ENCODE measurements at places on chromosomes 7 and 10.

DNA sequence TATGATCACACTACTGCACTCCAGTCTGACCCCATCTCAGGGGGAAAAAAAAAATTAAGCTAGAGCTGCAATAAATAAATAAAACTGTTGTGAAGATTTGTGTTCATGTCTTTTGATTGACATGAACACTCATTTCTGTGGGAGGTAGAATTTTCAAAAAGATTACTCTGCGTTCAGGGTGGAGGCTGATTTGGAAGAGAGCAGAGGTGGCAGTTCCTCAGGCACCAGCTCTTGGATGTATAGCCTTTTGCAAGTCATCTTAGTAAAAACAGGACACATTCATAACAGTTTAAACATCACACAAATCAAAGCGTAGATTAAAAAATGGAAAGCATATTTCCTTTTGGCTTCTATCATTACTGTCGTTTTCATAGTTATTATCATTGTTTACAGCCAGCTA lies 243.5 kb upstream of the LRGUK start:
- no peak for DNase-seq

GRCh38 chr7:100157334-100158228 lies 942 bp downstream of the TRAPPC14 start:
- DNase-seq, result no peak

DNA sequence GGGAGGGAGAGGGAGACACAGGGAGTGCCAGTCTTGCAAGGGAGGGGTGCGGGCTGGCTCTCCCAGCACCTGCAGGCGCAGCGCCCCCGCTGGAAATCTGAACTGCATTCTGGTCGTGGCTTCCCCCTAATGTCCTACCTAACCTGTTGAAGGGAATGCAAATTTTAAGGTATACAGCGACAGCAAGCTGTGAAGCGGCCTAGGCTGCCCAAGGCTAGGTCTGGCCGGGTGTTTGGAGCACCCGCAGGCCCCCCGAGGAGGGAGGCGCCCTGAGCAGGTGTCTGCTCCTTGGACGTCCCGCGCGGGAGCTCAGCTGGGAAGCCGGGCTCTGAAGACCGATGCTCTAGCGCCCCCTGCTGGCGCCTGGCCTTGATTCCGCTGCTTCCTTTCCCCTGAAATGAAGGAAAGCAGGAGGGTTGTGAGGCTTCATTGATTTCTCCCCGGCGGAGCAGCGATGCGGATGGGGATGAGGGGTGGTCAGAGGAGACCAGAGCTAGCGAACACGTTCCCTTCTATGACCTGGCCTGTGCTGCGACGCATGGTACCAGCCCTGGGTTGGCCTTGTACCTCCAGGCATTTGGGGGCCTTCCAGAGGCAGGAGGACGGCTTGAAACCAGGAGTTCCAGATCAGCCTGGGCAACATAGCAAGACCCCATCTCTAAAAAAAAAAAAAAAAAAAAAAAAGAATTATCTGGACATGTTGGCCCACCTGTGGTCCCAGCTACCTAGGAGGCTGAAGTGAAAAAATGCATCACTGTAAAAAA lies 601.3 kb downstream of the GALNT17 start:
- DNase-seq, result peak; percentile 26

GRCh38 chr10:84397735-84398144 lies 69.4 kb downstream of the CCSER2 start:
- no peak for DNase-seq

- DNase-seq, result no peak
These were observed 13.2 kb downstream of the HDAC9 start for GRCh38 chr7:18508443-18509427.

DNA sequence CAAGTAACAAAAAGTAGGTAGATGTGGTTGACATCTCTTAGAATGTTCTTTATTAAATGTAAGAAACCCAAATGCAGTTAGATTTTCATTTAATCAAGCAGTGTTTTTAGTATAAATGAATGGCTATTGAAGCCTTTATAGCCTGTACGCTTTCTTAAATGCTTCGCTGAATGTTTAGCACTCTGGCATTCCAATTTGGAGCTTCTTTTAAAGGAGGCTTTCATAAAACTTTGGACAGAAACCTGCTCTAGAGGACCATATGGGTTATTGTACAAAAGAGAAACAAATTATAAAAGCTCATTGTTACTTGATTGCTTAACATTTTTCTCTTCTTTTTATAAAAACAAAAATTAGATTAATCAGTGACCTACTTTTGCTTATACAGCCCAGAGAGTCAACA lies 59.5 kb downstream of the KCND2 start:
- DNase-seq, result no peak

DNA sequence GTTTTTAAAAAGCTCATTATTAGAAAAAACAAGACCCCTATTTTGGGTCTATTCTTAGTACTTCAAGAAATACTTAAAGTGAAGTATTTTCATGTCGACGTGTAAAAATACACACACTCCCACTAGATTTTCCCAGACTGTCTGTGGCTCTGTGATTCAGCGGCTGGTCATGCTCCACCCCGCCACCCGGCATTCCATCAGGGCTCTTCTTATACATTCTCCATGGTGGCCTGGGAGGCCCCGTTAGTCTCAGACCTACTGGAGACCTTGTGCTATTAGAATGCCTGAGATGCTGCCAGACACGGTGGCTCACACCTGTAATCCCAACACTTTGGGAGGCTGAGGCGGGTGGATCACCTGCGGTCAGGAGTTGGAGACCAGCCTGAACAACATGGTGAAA lies 13.1 kb downstream of the TECPR1 start:
- no peak for DNase-seq

DNA sequence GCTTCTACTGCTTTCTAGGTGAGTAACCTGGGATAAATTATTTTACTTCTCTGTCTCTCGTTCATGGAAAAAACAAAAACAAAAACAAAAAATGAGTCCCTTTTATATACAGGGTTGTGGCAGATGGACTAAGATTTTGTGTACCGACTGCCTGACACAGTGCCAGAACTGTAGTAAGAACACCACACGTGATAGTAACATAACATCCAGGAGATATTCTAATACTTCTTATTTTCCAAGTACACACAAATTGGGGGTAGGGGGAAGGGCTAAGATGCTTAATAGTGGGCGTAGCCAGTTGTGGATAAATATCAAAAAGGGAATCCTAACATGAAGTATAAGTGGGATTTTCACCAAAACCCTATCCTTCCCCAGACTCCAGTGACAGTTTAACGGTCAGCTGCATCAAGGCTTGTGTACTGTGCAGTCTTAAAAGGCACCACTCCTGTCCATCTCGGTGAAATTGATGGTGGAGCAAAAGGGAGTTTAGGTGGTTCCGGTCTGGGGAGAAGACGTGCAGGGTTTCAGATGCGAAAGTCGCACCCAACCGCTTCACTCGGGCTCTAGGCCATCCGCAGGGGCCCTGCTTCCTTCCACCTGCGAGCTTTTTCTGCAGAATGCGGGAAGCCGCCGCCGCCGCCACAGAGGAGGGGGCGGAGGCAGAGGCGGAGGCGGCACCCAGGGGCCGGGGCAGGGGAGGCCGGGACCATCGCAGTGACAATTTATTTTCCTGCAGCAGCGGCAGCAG lies at the start of gene STAMBPL1:
Gene STAMBPL1, plus strand, starts transcription at position 712 of the 748 bp plus-strand sequence. CDS start 21,464 bp downstream, outside the sequence.
- peak; percentile 61 for DNase-seq

DNA sequence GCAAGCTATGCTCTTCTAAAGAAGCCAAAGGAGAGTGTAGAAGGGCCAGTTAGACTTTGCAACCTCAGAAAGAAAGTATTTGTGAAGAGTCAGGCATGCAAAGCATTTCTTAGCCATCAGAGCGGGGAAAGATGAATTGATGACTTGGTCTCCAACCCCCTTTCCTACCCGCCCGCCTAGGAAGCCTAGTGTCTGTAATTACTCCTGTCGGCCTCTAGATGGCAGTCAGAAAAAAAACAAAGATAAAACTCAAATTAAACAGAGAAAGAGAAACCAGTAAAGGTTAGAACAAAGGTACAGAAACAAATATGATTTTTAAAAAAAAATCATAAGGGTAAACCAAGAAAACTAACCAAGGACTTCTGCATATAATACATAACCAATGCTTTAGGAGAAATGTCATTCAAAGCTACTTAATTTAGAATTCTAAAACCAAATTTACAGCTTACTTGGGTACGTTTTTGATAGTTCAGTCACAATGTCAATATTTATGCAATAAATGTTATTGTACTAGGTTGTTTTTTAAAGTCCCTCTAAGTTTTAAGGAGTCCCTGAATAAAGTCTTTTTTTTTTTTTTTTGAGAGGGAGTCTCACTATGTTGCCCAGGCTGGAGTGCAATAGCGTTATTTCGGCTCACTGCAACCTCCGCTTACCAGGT lies 97.6 kb downstream of the LYZL1 start:
- DNase-seq, result no peak

DNA sequence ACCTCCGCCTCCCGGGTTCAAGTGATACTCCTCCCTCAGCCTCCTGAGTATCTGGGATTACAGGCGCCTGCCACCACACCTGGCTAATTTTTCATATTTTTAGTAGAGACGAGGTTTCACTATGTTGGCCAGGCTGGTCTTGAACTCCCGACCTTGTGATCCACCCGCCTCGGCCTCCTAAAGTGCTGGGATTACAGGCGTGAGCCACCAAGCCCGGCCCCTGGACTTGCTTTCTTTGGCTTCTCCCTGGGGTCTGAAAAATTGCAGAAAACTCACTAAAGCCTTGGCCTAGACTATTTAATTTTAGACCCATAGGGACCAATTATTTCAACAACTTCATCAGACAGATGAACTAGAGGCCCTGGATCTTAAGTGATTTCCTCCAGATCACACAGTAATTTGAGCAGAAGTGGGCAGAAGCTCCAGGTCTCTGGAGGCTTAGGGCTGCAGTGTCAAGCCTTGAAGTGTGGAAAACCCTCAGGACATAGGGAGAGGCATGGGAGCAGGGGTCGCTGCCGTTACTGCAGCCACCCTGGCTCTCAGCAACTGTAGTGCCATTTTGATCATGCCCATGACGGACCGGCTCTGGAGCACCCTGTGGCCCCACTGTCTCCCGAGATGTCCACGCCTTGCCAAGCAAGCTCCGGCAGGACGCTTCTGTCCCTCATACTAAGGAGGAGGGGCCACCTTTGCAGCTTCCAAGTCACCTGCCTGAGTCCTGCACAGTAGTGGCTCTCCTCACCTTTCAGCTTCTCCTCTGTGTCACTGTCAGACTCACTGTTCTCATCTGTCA lies 72.4 kb downstream of the DENND2A start:
- no peak for DNase-seq

- DNase-seq, result no peak
These were observed 553.5 kb upstream of the C7orf33 start for GRCh38 chr7:148037044-148037443.

DNA sequence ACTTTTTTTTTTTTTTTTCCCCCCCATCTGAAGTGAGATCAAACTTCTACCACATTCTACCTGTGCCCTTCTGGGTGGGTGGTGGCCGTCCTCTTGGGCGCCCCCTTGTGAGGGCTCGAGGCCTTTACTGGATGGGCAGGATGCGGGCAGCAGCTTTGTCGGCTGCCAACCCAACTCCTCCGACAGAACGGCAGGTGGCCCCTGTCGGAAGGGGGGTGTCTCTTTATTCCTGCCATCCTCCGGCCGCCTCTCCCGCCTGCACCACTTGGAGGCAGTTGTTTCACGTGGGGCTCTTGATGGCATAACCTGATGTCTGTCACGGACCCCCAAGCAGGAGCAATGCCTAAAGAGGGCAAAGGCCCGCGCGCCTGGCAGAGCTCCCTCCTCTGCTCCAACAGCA lies 31.0 kb downstream of the AMZ1 start:
- peak; percentile 26 for DNase-seq

DNA sequence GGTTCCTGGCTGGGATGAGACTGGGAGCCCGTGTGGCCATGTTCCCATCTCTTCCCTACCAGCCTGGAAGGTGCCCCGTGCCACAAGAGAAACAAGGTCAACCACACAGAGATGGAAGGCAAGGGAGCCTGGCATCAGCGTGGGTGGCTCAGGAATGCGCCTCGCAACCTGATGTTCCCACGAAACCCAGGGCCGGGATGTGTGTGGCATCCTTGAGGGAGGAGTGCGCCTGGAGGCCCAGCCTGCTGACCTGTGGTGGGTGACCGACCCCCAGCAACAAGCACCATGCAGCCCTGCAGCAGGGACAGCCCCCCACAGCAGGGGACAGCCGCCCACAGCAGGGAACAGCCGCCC lies 267.2 kb downstream of the ELFN1 start:
- DNase-seq, result no peak

DNA sequence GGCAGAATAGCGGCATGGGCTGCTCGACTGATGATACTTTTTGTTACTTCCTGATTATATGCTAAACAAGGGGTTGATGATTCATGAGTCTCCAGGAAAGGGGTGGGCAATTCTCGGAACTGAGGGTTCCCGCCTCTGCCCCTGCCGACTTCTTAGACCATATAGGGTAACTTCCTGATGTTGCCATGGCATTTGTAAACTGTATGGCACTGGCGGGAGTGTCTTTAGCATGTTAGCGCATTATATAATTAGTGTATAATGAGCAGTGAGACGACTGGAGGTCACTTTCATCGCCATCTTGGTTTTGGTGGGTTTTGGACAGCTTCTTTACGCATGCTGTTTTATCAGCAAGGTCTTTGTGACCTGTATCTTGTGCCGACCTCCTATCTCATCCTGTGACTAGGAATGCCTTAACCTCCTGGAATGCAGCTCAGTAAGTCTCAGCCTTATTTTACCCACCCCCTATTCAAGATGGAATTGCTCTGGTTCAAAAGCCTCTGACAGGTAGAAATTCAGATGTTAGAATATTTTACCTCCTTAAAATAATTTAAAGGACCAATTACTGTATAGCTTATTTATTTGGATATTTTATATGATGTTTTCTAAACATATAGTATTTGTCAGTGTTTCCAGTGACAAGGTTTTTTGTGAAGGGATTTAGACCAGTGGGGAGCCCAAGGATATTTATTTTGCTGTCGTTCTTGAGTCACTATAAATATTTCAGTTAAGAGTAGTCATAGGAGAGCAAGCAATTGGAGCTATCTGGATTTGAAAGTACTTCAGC lies 90.1 kb upstream of the PIK3CG start:
- DNase-seq, result no peak

- no peak for DNase-seq
These were observed 294.4 kb upstream of the BMPER start for GRCh38 chr7:33610918-33611317.

DNA sequence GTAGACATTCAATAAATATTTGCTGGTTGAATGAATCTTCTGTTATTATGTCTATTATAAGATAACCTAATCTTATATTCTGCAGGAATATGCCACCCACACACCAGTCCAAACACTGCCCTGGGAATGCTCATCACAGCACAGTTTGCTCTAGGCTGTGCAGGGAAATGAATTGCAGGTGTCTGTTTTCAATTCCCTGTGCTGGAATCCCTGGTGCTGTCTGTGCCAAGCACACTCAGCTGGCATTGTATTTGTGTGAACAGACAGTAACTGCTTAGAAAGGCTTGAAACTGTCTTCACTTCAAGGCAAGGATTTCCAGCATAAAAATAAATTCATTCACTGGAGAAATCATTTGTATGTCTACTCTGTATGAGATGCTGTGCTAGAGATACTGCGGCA lies 20.2 kb downstream of the ATOH7 start:
- no peak for DNase-seq

DNA sequence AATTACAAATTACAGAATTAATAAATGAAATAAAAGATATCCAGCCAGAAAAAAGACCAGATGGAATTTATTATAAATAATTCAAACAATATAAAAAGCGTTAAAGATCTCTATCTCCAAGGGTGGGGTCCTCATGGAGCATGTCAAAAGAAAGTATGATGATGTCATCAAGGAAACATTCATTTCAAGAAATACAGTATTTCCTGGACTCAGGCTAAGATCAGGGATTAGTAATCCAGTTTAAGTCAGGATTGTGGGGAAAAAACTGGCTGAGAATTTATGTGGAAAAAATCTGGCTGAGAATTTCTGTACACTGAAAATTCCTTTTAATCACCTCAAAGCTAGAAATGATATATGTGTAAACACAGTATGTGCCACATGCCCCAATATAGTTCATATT lies 1075.3 kb downstream of the XPNPEP1 start:
- no peak for DNase-seq

- no peak for DNase-seq
These were observed 24.4 kb downstream of the C10orf90 start for GRCh38 chr10:126646110-126646509.
